GM23338 (cell line): ENCODE measurements at places on chromosomes 1 and 21.

DNA sequence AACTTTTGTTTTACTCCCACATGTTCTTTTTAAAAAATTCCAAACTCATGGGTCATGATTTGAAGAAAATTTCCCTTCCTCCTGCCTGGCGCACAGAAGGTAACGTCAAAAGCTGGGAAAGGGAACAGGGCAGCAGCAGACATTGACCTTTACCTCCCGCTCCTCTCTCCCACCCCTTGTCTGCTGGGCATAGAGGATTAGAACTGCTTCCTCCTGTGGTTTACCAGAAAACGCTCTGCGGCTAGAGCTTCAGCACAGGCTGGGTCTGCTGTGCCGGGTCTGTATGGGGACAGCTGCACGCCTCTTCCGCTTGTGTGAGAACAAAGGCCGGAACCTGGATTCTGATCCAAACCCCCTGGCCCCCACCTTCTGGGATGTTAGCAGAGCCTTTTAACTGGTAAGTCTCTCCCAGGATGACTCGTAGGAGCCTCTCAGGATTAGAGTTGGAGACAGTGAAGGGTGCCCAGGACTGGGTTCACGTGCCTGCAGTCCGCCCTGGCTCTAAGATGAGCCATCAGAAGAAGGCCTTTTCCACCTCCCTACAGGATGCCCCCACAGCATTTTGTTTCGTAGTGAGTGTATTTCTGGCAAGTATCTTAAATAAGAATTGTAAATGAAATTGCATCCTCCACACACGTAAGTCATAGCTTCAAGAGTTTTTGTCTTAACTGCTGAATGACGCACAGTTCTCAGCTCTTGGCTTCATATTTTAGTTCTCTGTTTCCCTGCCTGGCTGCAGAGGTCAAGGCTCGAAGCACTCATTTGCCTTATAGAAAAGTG, 5.2 kb downstream of the H6PD start:
- DNase-seq: no peak

DNA sequence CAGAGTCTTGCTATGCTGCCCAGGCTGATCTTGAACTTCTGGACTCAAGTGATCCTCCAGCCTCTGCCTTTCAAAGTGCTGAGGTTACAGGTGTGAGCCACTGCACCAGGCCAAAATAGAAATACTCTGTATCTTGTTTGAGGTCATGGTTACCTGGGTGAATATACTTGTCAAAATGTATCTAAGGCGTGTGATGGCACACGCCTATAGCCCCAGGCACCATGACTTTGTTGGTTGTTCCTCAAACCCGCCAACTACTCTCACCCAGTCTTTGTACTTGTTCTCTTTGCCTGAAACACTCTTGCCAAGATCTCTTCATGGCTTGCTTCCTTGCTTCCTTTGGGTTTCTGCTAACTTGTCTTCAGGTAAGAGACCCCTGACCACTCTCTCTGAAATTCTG, 38.0 kb upstream of the RGS5 start:
- no peak for DNase-seq

DNA sequence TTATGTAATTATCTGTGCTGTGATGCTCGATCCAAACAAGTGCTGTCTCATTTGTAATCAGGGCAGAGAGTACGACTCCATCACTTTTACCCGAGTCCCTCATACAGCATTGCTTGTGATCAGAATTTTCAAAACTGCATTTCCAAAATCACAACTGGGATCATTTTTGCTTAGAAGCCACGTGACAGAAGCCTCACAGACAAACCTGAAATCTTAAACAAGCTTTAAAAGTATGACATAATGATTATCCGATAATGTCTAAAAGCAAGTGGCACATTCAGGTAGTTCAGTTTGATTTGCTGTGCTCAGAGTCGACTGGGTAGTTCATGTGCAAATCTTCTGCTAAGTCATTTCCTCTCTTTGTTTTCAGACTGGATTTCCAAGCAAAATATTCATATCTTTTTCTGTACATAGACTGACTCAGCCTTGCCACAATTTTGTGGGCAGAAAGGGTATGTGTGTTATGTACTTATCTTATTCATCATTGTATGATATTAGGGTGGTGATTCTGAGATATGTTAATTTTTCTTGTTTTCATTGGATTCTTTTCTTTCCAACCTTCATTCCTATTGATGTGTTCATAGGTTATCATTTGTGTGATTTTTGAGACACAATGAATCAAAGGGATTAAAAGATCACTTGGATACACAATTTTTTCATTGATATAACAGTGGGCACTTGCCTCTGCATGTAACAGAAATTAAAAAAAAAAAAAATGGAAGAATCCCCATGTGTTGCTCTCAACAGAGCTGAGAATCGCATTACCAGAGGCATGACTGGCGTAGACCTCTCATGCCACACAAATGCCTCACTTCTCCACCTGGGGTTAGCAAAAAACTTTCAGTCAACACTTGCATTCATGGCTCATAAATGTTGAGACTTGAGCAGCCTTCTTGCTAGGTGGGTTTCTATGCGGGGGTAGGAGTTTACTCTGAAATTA, 355.7 kb downstream of the LTN1 start:
- no peak for DNase-seq

DNA sequence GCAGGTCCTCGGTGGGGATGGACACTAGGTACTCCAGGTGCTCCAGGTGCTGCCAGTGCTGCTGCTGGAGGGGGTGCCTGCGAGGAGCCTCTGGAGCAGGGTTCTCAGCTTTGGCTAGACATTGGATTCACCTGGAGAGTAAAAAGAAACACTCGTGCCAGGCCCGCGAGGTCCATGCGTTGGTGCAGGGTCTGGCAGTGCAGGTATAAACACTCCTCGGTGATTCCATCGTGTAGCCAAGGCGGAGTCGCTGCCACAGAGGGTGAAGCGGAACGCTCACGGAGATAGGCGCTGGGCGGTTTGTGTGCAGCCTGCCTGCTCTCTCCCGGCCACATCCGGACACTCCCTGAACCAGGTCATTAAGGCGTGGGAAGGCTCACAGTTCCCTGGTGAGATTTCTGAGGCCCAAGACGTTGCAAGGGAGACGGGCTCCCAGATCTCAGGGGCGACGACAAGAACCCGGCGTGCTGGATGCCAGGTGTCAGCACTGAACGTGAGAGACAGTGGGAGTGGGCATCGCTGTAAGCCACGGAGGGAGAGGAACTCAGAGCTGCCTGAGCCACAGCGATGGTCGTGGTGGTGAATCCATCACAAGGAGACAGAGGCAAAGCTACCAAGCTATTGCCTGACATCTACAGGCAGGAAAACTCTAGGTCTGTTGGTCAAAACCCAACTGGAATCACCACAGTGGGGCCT, 17.2 kb upstream of the SUMO3 start:
- DNase-seq: no peak

DNA sequence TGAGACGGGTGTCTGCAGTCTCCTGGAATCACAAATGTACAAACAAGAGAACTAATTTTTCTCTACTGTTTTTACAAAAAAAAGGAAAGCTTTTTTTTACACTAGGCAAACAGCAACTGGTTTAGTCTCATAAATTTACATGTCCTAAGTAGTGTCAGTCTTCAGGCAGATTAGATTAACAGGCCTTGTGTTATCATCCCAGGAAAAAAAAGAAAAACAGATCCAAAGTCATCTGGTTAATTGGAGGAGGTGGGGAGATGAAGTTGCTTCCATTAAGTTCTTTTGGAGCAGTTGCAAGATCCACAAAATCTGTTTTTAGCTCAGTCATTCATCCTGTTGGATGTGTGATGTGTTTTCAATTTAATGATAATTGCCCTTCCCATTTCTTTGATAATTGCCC, 363.5 kb upstream of the ADGRL2 start:
- DNase-seq: no peak
